ENCODE measurements at places on chromosomes 1 and 21.

DNA sequence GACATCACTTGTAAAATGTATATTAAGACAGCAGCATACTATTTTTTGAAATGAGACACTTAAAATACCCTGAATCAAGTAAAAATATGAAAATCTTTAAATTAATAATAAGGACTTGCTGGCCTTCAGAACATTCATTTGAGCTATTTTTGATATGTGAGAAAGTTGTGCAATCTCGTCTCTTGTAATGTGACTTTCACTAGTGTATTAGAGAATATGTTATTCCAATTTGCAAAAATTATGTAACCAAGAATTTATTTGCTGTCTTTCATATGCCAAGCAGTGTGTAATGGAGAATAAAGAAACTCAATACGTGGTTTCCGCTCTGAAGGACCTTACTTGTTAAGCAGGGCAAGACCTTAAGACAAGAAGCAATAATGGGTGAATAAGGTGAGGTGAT is 375.0 kb upstream of the RUNX1 start:
- no peak for DNase-seq

- DNase-seq: peak; percentile 10
Measured at GRCh38 chr21:16002874-16003466, 273.2 kb downstream of the USP25 start.

DNA sequence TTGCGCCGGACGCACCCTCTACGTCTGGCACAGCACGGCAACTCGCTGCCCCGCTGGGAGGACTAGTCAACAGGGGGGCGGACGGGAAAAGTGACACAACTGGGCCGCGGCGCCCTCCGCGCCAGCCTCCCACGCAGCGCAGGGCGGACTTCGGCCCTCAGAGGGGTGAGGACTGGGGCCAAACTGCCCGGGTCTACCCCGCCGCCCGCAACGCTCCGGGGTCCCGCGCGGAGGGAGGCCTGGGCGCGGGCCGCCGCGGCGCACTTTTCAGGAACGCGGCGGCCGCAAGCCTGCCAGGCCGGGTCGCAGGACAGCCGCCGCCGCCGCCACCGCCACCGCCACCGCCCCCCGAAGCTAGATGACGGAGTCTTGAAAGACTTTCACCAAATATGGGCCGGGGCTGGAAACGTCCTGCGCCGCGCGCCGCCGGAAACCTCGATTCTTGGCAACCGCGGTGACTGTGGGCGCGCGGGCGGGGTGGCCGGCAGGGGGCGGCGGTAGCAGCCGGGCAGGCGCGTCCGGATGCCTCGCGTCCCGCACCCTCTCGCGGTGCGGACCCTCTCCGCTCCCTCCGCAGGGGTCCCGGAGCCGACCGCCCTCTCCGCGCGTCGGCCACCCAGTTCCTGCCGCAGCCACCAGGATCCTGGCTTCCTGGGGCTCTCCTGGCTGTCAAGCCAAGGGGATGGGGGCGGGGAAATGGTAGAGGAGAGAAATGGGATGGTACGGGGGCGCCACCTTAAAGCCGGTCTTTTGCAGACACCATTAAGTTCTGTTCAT is 3.7 kb upstream of the CCN1 start:
- no peak for DNase-seq

- no peak for DNase-seq
Measured at GRCh38 chr21:42986125-42986783, 11.9 kb downstream of the PKNOX1 start.

GRCh38 chr1:178946416-178946815 is 75.5 kb upstream of the ANGPTL1 start:
- DNase-seq: no peak

DNA sequence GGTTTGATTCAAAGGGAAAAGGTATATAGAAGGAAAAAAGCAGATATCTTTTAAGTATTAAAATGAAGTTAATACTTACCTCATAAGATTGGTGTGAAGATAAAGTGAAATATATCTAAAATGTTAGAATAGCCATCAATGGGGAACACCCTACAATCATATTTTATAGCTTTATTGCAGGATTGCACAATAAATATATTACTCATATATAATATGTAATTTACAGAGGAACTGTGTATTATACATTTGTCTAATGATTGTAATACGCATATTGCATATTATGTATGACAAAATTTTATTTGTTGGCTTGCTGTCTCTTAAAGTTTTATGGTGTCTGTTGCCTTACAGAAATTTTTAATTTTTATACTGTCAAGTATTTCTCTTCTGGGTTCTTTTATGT is 47.8 kb downstream of the UCHL5 start:
- no peak for DNase-seq

DNA sequence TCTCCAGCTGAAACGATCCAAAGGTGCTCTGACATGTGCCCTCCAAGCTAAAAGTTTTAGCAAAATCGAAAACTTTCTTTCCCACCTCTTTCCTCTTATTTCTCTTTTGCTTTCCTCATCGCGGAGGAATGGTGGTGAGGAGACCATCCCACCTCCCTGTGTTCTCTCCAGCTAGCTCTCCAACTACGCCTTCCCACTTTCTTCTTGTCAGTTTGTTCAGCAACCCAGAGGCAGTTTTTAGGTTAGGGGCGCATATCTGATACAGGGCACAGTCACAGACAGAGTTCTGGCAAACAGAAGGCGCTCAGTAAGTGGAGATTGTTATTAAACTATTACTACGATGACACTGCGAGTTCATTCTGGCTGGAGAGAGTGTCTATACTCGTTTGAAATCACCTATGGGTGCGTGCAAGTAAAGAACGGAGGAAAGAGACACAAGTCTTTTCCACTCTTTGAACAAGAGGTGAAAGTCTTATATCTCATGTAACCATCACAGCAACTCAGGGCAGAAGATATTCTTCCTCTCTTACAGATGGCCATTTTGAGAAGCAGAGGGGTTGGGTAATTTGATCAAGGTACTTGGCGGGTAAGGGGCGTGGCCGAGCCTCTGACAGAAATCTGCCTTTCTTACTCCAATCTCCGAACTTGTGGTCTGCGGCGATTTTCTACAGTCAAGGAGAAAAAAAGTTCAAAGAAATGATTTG is 13.9 kb downstream of the HLX start:
- no peak for DNase-seq

DNA sequence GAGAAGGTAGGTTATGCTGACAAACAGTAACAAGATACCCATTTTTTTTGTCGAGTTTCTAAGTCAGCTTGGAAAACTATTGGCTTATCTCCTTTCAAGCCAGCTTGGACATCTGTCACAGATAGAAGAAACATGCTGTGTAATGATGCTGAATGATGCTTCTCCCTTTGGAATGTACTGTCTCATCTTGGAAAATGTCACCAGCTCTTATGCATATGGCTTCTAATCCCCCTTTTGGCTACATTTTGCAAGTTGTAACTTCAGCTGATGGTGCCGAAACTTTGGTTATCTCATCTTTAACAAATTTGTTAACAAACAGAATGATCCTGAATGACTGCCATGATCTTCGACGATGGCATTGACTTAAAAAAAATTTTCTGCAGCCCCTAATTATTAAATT is 68.8 kb upstream of the ST6GALNAC3 start:
- DNase-seq: no peak

DNA sequence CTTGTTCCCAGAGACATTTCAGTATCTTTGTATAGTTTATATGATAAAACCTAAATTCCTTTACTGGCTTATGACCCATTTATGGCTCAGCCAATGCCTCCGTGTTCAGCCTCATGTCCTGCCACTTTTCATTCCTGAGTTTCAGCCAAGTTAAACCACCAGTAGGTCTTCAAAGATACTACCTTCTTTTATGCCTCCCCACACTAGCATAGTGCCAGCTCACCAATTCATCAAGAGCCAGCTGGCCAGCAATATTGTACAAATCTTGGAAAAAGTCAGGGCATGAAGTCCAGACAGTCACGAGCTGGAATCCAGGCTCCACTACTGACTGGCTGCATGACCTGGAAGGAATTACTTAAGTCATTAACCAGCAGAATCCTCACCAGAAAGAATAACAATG is 446.0 kb downstream of the GPATCH2 start:
- no peak for DNase-seq

DNA sequence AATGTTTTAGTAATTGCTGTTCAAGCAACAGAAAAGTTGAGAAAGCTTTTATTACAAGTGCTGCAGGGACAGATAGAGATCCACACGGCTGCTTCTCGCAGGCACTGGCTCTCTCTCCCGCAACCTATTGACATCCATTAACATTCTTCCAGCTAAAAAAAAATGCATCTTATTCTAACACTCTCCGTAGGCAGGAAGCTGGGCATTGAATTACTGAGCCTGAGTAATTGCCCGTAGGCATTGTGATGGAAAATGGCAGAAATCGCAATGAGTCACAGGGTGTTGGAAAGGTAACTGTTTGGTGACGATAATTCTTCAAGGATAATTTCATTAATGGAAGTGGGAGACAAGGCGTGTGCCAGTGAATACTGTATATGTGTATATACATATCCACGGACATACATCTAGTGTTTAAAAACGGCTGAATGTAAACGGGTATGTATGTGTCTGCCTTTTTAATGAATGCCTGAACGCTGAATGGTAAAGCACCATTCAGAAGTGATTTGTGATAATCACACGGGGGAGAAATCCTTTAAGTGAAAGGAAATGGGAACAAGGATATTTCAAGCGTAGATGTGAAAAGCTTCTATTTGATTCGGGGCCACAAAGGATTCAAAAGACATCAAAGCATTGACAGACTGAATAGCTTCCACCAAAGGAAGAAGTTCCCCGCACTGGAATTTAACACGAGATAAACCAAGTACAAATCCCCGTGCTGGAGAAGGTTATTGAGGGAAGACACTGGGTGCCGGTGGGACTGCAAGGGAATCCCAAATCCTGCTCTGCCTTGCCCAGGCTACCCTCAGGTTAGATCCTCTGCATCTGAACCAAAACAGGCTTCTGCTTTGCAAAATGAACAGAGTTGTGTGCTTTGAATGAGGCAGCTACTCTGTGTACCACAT is 567.2 kb downstream of the NPHP4 start:
- no peak for DNase-seq

DNA sequence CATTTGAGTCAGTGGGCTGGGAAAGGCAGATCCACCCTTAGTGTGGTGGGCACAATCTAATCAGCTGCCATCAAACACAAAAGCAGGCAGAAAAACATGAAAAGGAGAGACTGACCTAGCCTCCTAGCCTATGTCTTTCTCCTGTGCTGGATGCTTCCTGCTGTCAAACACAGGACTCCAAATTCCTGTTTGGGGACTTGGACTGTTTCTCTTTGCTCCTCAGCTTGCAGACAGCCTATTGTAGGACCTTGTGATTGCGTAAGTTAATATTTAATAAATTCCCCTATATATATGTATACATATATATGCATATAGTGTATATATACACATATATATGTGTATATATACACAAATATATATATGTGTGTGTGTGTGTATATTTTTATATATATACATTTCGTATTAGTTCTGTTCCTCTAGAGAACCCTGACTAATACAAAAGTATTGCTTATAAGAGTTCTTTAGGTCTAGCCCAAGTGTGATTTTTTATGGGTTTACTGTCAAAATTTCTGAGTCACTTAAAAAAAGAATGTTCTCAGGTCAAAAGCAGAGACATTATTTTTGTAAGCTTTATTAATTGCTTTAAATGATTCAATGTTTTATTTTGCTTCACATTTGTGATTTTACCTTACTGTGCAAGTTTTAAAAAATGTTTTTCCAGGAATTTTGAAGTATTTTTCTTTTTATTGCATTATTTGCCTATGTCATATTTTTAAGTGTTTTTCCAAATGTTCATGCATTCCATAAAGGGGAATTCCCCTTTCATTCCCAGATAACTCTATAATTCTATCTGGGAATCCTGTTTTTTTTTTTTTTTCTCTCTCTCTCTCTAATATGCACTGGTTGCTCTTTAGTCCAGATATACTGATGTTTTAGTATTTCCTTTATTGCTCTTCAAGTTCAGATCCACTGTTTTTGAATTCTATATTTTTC is 92.1 kb upstream of the ADAMTS5 start:
- DNase-seq: no peak

DNA sequence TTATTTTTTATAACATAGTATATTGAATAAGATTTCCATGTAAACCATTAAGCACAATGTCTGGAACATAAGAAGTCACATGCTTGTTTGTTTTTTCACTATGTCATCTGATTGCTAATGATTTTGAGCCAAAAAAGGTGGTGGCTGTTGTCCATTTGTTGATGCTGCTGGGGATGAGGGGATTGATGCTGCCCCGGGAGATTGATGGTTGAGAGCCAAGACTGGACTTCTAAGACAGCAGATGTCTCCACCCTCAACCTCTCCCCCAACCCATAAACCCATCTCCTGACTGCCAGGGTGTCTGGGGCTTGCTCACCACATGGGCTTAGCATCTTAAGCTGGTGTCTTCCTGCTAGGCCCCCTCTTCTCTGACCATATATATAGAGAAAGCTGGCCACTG is 35.8 kb upstream of the CD34 start:
- no peak for DNase-seq

- DNase-seq: no peak
Measured at GRCh38 chr1:30919025-30919881, 10.7 kb upstream of the SDC3 start.

GRCh38 chr1:219367496-219367895 is 193.8 kb downstream of the LYPLAL1 start:
- no peak for DNase-seq

- DNase-seq: no peak
Measured at GRCh38 chr1:28796352-28797211, 15.4 kb upstream of the OPRD1 start.

- no peak for DNase-seq
Measured at GRCh38 chr1:81484284-81484683, 316.4 kb upstream of the ADGRL2 start.

DNA sequence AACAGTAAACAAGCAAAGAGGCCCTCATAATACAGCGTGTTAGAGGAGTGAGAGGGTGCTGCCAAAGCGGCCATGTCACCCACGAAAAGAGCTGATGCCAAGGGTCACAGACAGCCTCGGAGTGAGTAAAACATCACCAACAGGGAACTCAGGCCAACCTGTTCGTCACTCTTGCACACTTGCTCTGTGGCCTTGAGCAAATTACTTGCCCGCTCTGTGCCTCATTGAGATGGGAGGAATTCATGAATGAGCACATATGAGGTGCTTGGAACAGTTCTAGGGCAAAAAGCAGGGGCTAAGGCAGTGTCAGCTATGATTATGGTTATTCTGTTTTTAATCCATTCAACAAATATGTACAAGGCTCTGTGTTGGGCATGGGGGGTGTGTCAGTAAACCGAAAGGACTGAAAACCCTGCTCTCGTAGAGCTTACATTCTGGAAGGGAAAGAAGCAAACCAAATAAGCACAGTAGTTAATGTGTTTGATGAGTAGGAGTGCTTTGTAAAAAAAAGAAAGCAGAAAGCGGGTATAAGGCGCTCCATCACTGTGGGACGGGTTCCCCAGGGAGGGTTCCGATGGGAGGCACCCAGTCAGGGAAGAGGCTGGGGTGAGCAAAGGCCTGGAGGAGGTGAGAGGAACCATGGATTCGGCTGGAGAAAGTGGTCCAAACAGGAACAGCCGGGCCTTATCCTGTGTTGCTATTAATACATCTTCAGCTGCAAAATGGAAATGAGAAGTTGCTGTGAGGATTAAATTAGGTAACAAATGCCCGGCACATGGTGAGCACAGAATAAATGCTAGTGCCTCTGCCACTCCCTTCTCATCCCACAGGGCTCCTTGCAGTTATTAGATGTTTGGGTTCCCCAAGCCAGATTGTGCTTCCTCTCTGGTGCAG is 39.5 kb upstream of the RD3 start:
- DNase-seq: no peak

GRCh38 chr1:161511018-161511755 is 5.9 kb downstream of the FCGR2A start:
- DNase-seq: no peak
